OCI-M1 (cell line): ENCODE measurements at places on chromosomes 16 and 17.

GRCh38 chr17:34755371-34755770 lies 176.0 kb downstream of the TMEM132E start:
- no peak for DNase-seq

GRCh38 chr17:30831257-30831656 lies 509 bp upstream of the ATAD5 start:
- peak; percentile 65 for DNase-seq

DNA sequence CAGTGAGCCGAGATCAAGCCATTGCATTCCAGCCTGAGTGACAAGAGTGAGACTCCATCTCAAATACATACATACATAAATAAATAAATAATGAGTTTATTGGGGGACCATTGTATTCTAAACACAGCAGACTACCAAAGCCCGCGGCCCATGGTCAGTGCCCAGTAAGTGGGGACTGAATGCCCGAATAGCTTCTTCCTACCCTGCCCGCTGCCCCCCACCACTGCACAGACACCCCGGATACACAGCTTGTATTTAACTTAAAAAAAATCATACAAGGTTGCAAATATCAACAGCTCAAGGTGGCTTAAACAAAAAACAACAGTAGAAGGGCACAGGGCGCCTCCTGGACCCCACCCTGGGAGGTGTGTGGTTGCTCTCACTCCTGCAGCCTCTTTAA lies 22.6 kb upstream of the TLK2 start:
- DNase-seq = no peak

- DNase-seq = no peak
Measured at GRCh38 chr17:4786516-4786915, 352 bp upstream of the VMO1 start.

DNA sequence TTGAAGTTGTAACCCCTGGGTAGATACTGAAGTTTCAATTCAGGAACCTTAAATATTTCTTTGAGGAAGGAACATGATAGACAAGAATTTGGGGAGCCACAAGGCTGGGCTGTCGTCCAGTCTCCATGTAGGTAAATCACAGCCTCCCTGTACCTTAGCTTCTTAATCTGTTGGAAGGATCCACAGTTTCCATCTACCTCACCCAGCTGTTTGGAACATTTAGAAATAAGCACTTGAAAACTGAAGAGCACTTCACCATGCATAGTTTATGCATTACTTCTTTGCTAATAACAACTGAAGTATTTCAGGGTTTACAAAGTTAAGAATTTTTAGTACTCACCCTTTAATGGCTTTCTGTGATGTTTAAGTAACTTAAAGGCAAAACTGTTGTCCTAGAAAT lies 17.2 kb downstream of the TXNDC11 start:
- no peak for DNase-seq

GRCh38 chr17:13085578-13085977 lies 67.8 kb upstream of the ELAC2 start:
- DNase-seq = peak; percentile 1

GRCh38 chr17:5122586-5123342 lies 6.9 kb downstream of the USP6 start:
- no peak for DNase-seq

GRCh38 chr17:861364-861763 lies 79.2 kb downstream of the MRM3 start:
- no peak for DNase-seq

- peak; percentile 52 for DNase-seq
Measured at GRCh38 chr17:40903129-40903847, 18.2 kb upstream of the KRT20 start.

DNA sequence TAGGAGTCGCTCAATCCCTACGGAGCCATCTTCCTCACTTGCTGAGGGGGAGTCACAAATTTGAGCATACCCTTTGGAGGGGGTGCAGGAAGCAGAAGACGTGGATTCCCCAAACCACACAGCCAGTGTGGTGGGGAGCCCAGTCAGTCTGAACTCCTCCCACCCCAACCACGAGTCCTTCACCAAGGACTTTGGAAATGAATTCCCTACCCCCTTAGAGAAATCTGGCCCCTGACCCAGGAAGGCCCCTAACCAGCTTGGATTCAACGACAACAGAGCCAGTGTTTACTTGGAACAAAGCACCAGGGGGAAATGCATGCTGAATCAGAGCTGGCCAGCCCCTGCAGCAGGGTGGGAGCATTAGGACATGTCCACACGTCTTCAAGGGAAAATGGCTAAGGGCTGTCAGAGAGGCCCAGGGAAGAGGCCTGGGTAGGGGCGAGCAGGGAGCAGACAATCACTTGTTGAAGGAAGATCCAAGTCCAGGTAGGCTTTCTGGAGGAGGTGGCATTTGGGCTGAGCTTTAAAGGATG lies 5.5 kb upstream of the TMEM92 start:
- no peak for DNase-seq

DNA sequence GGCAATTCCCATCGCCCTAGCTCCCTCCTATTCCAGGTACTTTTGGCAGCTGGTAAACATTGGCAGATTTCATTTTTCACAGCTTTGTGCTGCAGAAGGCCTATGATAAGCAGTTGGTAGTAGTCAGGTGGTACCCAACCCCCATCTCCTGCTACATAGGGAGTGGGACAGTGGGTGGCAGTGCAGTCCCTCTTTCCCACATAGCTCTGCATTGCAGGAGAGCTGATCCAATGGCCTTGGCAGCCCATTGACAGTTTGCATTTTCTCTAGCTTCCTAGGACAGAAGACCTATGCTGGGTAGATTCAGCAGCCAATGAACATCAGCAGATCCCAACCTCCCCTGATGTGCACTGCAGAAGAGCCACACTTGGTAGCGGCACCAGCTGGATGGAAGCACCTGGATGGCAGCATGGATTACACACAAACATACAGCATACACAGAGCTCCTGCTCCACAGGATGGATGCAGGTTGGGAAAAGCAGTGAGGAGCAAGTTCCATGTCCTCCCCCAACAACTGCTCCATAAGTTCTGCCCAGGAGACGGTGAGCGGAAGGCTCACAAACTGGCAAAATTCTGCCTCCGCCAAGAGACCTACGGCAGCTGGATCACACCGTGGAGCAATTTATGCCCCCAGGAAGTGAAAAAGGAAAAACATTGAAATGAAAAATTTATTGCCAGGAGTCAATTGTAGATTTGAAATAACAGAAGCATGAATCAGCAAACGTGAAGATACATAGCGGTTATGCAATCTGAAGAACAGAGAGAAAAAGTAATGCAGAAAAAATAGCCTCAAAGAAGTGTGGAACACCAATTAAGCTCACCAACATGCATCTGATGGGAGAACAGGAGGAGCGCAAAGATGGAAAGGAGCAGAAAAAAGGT lies 95.7 kb downstream of the CACNG1 start:
- peak; percentile 55 for DNase-seq

- DNase-seq = no peak
Measured at GRCh38 chr16:84876873-84877606, 57.3 kb downstream of the CRISPLD2 start.

- no peak for DNase-seq
Measured at GRCh38 chr17:61232871-61233270, 166.8 kb upstream of the TBX2 start.

- DNase-seq = no peak
Measured at GRCh38 chr16:10121491-10121890, 60.7 kb downstream of the GRIN2A start.

GRCh38 chr16:72174726-72175125 lies 2.8 kb upstream of the PMFBP1 start:
- DNase-seq = no peak

DNA sequence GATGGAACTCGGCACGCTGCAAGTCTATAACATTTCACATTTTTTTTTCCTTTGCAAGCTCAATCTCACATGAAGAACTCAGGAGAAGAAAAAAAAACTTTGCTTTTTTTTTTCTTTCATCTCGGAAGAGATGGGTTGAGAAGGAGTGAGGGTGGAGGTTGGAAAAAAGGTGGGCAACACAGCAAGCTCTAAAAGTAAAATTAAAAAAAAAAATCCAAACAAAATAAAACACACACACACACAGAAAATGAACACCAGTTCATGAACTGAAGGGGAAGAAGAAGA lies 2.5 kb downstream of the MAF start:
- DNase-seq = no peak
